GM18507 (cell line): ENCODE measurements at places on chromosomes 3 and 15.

DNA sequence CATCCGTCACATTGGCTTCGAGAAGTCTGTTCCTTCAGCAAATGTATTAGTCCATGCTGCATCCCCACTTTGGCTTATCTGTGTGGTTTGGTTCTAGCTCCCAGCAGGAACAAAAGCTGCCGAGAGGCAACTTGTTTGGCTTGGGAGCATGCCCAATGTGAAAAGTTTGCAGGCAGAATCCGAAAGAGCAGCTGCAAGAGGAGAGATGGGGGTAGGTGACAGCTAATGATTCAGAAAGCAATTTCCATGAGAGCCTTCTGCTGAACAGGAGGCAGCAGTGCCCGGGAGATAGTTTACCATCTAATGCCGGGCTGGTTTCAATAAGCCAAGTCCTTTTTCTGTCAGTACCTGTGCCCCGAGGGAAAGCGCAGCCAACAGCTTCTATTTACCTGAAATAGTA is 60.2 kb downstream of the GRM7 start:
- DNase-seq = no peak

DNA sequence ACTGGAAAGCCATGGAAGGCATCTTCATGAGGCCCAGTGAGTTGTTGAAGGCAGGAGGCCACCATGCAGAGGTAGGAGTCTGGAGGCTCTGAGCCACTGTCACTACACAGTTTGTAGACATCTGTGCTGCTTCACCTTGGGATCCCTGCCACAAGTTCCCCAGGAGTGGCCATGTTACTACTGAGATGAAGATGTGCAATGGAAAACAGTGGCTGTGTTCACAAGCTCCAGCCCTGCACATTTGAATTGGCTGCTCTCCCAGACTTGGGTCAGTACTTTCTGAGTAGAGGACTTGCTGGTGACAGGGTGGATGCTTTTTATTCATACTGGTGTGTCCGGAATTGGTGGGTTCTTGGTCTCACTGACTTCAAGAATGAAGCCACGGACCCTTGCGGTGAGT is 86.9 kb upstream of the C15orf39 start:
- DNase-seq = no peak

GRCh38 chr15:40092256-40092978 is 16.3 kb downstream of the BMF start:
- no peak for DNase-seq

DNA sequence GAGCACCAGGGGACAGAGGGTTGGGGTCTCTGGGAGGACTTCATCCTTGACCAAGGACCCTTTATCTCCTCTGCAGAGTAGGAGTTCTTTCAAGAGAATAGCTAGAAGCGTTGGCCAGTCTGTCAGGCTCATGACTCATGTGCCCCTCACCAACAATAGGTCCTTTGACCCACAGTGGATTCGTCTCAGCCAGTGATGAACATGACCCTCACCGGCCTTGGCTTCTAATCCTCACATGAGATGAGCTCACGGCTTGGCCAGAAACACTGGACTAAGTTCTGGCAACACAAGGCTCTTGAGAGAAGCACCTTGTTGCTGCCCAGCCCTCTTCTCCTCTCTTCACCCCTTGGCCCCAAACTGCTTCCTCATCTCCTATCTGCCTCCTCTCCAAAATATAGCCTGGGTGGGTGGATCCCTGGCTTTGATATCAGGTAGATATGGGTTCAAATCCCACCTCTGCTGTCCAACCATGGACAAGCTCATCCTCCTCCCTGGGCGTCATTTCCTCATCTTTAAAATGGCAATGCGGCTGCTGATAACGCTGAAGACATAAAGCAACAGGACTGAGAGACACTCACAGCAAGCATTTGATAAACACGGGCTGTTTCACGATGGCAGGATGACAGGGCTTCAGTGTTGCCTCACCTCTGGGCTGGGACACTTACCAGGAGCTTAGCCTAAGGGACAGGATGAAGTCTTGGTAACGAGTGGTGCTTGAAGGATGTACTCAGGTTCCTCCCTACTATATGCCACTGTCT is 446.7 kb upstream of the PROK2 start:
- no peak for DNase-seq

- DNase-seq = peak; percentile 39
Observed at GRCh38 chr3:58994746-58995330, 55.0 kb downstream of the CFAP20DC start.

DNA sequence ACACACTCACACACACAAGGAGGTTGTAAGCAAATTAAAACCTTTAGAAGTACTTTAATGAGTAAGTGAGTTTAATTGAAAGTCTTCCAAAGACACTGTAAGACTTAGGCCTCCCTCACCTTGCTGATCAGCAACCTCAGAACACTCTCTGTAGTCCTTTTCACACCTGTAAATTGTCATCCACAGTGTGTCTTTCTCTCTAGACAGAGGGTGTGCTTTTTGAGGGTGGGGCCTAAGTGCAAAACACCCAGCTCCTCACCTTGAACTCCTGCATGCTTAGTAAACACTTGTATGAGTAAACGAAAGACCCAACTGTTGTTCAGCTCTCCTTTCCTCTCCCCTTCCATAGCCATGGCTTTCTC is 183.2 kb upstream of the IL12A start:
- DNase-seq = no peak
